CD4-positive, alpha-beta T cell treated with Interleukin-2 at 100 ng/mL for 4 hours (primary cell): ENCODE measurements at places on chromosomes 16 and 17.

- DNase-seq, result no peak
Observed at GRCh38 chr17:80455336-80455710, 21.1 kb downstream of the NPTX1 start.

DNA sequence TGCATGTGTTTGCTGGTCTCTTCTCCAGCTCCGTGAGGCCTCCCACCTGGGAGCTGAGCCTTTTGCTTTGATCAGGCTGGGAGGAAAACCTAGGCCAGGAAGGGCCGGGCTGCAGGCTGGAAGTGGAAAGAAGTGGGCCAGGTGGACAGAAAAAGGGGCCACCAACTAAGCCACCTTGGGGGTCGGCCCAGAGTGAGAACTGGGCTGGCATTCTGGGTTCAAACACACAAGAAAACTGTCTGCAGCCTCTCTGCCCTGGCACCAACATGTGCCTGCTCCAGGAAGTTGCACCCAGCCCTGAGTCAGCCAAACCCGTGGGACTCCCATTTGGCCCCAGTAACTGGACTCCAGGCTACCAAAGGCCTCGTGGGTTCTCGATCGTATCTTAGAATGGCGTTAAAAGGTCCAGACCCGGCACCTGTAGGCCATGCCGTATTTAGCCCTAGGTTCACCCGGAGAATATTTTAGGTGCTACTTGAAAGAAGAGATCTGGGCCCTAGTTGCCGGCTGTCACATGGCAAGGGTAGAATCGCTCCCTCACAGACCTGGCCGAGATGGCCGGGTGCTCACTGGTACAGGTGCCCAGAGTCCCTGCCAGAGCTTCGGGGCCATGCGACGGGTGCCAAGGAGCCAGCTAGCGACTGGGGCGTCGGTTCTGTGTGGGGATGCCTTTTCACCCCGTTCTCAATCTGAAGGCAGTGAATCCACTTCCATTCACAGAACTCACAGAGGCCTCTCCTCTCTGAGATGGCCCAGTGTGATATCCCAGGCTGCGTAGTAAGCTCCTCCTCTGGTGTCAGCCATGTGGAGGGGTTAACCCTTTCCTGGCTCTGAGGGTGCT is 236.6 kb downstream of the MRTFB start:
- DNase-seq, result no peak

- DNase-seq, result no peak
Observed at GRCh38 chr17:28682655-28683054, 20.6 kb downstream of the SUPT6H start.

DNA sequence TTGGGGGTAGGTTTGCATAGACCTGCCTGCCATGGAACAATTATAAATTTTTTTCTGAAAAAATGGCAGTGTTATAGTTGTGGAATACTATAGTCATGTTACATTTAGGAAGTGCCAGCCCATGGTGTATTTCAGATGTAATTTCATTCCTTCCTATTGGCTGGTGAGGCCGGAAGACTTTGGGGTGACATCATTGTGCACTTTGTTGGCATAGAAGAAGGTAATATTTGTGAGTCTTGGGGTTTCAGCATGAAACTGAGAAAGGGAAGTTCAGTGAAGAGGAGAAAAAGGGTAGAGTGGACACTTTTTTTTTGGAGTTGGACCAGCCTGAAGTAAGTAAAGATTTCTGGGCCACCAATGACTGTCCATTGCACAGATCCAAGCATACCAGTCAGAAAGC is 16.0 kb upstream of the HEATR6 start:
- no peak for DNase-seq

GRCh38 chr17:62968445-62968923 is 2.4 kb downstream of the TANC2 start:
- DNase-seq, result peak; percentile 84

DNA sequence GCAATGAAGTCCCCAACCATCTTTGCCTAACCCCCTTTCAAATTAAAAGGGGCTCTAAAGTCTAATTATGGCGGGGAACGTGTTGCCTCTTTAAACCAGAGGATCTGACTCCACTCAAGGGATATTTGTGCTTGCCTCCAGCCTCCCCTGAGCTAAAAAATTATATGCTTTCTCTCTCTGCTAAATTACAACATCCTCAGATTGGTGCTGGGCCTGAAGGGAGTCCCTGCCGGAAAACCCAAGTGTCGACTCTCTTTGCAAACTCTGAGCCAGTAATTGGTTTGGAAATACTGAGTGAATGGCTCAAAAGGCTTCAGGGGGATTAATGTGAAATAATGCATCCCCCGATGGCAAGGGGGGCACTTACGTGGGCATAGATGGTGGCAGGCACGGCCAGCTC is 208.5 kb upstream of the TNRC6C start:
- no peak for DNase-seq
